ENCODE measurements at places on chromosomes 5 and 9.

- no peak for DNase-seq
These were observed 15.0 kb downstream of the SLC12A7 start for GRCh38 chr5:1096838-1097237.

- no peak for DNase-seq
These were observed 9.2 kb upstream of the IL7R start for GRCh38 chr5:35847491-35847890.

GRCh38 chr9:114034196-114034595, 43.9 kb downstream of the AMBP start:
- DNase-seq, result no peak

- DNase-seq, result no peak
These were observed 15.7 kb downstream of the SAP30L start for GRCh38 chr5:154461531-154461930.

GRCh38 chr9:86494644-86495111, 140.5 kb upstream of the TUT7 start:
- DNase-seq, result no peak

DNA sequence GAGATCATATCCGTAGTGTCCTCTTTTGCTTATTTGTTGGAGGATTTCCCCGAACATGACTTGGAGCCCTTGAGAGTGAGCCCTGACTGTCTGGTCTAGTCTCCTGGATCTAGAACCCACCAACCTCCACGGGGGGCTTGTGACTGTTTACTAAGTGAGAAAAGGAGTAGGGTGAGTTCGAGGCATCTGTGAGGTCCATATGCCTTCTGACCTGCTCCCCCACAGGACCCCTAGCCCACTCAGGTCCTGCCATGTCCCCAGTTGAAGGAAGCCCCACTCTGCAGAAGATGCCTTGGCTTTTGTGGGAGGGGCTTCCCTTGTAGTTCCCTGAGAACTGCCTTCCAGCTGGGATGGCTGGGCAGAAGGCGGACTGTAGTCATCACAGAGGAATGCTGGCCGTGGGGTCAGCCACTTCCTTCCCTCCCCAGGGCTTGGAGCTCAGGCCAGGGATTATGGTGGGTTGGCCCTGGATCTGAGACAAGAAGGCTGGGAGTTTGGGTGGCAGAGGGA, 7.0 kb upstream of the IRF1 start:
- DNase-seq, result no peak

DNA sequence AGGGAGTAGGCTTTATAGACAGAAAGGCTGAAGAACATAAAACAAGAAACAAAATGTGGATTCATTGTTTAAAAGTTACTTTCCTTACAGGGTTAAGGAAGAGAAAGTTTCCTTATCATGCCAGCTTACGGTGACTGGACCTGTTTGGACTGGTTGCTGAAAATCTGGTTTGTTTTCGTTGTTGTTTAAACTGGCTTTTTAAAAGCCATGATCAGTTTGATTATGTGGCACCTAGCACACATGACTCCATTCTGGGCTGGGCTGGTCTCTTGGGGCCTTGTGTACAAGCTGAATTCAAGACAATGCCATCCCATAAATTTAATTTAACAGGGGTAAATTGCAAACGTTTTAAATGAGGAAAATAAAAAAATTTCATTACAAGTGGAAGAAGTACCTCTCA, 18.4 kb upstream of the ZNF474 start:
- DNase-seq, result no peak

DNA sequence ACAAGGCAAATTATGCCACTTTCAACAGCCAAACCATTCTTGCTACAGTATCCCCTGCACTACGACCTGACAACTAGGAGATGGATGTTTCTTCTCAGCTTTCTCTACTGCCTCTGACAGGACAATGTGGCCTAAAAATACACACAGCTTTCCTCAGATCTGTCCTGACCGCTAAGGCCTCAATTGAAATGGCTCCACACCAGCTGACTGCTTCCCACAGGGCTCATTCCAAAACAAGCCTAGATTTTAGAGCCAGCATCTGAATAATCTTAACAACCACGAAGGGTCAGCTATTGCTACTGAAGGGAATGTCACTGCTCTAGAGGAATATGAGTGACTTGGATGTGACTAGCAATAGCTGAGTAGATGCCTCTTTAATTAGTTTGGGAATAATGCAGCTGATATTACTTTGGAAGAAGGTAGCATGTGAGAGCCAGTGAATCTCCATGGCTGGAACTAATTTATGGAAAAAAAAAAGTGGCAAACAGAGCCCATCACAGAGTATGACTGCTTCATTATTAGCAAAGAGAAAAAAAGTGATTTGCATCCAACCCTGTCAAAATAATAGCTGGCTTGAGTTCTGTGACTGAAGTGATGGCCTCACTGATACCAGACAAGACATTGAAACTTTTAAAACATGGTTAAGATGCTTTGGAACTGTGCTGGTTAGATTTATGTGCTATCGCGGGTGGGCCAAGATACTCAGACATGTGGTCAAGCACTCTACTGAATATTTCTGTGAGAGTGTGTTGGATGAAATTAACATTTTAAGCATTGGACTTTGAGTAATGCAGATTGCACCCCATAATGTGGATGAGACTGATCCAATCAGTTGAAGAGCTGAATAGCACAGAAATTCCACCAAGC, 450.2 kb downstream of the NR2F1-AS1 start:
- no peak for DNase-seq

- no peak for DNase-seq
These were observed 51.7 kb upstream of the KCNMB1 start for GRCh38 chr5:170440771-170441392.

DNA sequence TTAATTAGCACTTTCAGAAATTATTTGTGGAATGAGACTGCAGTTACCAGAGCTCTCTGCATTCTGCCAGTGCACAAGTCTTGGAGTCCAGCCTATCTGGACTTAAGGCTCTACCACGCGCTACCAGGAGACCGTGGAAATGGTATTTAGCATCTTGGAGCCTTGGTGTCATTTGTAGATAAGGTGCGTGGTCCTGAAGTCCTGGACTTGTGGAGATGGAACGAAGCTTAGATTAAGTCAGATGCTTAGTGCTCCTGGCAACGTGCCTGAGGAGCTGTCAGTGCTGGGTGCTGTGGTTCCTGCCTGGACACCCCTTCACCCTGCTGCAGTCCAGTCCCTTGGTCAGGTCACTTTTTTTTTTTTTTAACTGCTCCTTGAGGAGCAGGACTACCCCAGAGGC, 59.7 kb downstream of the RCL1 start:
- DNase-seq, result no peak

DNA sequence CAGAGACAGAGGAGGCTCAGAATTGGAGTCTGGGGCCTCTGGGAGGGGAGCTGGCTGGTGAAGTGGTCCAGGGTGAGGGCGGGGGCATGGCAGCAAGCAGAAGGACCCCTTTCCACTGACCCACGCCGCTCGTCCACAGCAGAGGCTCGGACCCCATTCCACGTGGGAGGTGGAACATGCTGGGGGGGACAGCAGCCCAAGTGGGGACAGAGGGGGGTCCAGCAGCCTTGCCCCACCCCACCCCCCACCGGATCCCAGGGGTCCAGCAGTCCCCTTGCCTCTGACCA, 25.4 kb upstream of the NKD2 start:
- no peak for DNase-seq

DNA sequence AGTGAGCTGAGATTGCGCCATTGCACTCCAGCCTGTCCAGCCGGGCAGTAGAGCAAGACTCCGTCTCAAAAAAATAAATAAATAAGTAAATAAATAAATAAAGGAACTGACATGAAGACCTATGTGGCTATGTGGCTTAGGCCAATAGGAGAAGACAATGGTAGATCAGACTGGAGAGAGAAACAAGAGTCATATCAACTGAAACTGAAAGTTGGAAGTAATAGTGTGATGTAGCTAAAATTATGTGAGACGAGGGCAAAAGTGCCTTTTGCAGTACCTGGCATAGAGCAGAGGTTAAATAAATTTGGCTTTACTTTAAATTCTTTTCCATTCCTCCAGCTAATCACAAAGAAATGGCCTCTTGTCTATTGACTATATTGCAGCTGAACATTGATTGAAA, 7.3 kb downstream of the FBP2 start:
- no peak for DNase-seq

- DNase-seq, result no peak
These were observed 95.5 kb downstream of the GHR start for GRCh38 chr5:42518595-42519221.

DNA sequence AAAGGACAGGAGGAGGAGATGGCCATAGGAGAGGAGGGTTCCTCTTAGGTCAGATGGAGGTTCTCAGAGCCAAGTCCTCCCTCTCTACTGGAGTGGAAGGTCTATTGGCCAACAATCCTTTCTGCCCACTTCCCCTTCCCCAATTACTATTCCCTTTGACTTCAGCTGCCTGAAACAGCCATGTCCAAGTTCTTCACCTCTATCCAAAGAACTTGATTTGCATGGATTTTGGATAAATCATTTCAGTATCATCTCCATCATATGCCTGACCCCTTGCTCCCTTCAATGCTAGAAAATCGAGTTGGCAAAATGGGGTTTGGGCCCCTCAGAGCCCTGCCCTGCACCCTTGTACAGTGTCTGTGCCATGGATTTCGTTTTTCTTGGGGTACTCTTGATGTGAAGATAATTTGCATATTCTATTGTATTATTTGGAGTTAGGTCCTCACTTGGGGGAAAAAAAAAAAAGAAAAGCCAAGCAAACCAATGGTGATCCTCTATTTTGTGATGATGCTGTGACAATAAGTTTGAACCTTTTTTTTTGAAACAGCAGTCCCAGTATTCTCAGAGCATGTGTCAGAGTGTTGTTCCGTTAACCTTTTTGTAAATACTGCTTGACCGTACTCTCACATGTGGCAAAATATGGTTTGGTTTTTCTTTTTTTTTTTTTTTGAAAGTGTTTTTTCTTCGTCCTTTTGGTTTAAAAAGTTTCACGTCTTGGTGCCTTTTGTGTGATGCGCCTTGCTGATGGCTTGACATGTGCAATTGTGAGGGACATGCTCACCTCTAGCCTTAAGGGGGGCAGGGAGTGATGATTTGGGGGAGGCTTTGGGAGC, 3.1 kb downstream of the EGR1 start:
- no peak for DNase-seq

DNA sequence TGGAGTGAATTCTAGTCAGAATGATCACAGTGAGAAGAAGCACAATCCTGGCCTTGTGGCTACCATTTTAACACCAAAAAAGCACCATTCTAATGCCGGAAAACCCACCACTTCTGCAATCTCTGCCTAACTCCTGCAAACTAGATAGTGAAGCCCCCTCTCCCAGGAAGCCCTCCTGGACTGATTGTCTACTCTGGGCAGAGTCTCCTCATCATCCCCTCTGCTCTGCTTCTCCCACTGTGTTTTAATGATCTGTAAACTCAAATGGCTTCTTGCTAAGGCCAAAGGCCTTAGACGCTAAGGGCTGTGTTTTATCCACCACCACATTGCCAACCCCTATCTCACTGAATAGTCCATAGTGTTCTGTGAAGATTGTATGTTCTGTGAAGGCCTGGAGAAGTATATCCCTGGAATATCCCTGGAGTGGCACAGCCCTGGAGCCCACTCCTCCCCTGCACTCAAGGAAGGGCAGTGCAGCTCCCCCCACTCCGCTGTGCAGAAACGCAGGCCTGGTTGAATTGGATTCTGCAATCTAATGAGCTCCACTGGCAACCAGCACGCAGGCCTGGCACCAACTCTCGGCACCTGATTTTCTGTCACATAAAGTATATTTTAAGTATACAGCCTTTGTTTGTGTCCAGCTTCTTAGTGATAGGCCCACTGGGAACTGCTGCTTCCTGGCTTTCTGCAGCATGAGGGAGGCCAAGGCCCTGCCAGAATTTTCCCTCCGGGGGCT, 126.3 kb downstream of the ATPSCKMT start:
- no peak for DNase-seq

GRCh38 chr5:89582768-89583339, 699.9 kb upstream of the MEF2C start:
- DNase-seq, result no peak

- no peak for DNase-seq
These were observed 830 bp downstream of the ADAMTSL1 start for GRCh38 chr9:18474783-18475182.

DNA sequence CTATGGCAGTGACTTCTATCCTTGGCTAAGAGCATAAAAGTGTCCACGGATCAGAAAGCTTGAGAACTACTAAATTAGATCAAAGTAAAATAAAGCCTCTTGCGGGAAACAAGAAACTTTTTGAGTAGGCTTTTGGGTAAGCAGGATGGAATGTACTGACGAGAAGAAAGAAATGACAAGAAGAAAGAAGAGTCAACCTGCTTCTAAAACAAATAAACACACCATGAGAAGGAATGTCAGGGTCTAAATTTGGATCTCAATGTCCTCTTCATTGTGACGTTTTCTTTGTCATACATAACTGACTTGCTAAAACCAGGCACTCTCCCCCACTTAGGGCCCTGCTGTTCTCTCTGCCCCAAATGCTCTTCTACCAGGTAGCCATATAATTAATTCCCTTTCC, 290.1 kb upstream of the PTGER4 start:
- DNase-seq, result no peak

DNA sequence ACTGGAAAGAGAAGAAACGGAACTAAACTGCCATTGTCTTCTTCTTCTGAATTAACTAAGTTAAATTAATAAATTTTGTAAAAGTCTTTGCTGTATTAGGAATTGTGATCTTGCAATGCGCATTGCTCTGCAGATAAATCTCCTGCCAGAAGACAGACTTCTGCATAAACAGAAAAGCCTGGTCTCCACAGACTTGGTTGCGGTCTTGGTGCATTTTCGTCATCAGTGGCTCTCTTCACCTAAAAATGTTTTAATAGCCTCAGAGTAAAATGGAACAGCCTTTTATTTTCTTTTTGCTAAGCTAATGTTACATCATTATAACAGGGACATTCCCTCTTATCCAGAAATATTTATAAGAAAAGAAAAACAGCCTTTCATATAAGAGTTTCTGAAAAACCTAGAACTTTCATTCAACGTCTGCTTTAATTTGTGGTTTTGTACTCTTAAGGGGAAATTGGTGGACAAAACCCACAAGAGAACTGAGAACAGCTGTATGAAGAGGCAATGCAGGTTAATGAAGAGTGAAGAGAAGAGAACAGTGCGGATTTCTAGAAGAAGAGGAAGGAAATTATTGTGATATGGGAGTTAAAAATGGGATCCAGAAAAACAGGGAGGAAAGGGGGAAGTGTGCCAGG, 10.1 kb downstream of the IFNA5 start:
- DNase-seq, result no peak

DNA sequence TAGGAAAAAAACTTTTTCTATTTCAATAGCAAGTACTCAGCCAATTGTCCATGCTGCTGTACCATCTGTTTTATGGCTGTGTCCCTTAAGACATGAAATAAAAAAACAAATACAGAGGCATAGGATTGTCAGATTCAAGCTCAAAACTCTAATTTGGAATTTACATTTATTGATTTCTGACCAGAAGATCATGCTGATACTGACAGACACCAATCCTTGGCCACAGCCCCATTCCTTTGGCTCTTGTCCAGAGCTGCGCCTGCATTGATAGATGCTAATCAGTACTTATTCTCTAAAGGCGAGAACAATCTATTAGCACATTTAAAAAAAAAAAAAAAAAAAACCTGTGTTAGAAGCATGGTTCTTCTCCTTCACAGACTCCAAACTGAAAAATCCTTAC, 384.6 kb downstream of the TMEM232 start:
- DNase-seq, result no peak
